ENCODE measurements at places on chromosomes 4 and X.

GRCh38 chrX:65707151-65707550 lies 39.7 kb downstream of the MSN start:
- DNase-seq = no peak

- DNase-seq = no peak
These were observed at the start of gene ELF4 for GRCh38 chrX:130110379-130111219. ELF4 (minus strand) TSS chrX:130110497; CDS start chrX:130081330, 29,167 bp downstream.

GRCh38 chrX:114615765-114616164 lies 31.9 kb downstream of the HTR2C start:
- no peak for DNase-seq

DNA sequence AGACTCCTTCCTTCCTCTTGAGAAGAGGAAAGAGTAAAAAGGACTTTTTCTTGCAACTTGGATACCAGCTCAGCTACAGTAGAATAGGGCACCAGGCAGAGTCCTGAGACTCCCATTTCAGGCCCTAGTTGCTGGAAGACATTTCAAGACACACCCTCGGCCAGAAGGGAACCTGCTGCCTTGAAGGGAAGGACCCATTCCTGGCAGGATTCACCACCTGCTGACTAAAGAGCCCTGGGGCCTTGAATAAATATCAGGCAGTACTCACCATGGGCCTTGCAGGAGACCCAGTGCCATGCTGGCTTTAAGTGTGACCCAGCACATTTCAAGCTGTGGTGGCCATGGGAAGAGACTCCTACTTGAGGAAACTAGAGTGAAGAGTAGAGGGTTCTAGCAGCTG lies 317.6 kb downstream of the DKK2 start:
- DNase-seq = no peak

- no peak for DNase-seq
These were observed 1.3 kb upstream of the TMEM154 start for GRCh38 chr4:152680988-152681603.

- DNase-seq = no peak
These were observed 55.4 kb upstream of the GRPR start for GRCh38 chrX:16067886-16068515.

- DNase-seq = no peak
These were observed 679.1 kb downstream of the TRIML1 start for GRCh38 chr4:188818300-188818699.

- DNase-seq = no peak
These were observed 115.6 kb upstream of the SPIN4 start for GRCh38 chrX:63466690-63467089.

DNA sequence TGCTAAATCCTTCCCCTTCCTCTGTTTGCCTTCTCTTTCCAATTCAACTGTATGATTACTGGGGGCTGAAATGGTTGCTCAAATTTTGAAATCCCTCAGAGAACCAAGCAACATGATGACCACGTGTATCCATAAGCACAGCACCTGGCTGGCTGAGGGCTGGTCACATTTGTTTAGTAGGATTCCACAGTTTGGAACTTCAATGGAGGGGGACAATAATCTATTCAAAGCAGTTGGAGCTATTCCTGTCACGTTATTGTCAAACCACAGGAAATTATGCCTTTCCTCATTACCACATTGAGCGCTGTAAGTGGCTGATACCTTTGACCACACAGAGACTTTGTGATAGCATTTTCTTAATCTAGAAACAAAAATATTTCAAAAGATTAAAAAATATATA lies 7.0 kb downstream of the TMSB4X start:
- no peak for DNase-seq

GRCh38 chr4:56703378-56703777 lies 22.3 kb upstream of the HOPX start:
- no peak for DNase-seq

DNA sequence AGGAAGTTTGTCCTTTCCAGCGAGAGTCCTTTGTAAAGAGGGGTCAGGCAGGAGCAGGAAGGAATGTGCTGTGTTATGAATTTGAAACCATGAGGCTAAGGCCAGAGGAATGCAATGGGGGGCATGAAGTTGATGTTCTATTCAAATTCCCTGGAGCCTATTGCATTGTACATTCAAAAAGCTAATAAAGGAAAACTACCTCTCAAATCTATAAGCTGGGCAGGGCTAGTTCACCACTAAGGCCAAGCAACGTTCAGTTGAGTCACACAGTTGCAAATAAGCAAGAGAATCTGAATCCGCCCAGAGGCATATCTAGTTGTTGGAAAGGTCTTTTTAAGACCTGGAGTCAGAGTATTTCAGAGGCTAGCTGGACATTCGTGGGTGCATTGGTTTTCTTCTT lies 148.3 kb downstream of the DCTD start:
- DNase-seq = no peak

DNA sequence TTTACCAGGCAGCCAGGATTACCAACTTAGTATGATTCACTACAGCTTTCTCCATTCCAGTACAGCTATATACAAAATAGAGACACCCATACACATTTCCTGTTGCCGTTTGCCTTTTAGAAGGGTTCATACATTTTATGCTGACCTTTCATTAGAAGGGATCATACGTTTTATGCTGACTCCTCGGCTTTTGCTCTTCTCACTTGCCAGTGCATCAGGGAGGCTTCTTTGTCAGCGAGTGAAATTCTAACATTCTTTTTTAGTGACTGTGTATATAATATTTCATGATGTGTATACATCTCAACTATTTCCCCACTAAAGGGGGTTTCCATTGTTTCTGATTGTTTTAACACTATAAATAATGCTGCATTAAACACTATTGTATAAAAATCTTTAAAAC lies 552.6 kb downstream of the TRIML1 start:
- DNase-seq = no peak

DNA sequence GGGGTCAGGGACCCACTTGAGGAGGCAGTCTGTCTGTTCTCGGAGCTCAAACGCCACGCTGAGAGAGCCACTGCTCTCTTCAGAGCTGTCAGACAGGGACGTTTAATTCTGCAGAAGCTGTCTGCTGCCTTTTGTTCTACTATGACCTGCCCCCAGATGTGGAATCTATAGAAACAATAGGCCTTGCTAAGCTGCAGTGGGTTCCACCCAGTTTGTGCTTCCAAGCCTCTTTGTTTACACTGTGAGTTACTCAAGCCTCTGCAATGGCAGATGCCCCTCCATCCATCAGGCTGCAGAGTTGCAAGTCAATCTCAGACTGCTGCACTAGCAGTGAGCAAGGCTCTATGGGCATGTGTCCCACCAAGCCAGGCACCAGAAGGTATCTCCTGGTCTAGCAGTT lies 158.1 kb downstream of the DTHD1 start:
- no peak for DNase-seq

DNA sequence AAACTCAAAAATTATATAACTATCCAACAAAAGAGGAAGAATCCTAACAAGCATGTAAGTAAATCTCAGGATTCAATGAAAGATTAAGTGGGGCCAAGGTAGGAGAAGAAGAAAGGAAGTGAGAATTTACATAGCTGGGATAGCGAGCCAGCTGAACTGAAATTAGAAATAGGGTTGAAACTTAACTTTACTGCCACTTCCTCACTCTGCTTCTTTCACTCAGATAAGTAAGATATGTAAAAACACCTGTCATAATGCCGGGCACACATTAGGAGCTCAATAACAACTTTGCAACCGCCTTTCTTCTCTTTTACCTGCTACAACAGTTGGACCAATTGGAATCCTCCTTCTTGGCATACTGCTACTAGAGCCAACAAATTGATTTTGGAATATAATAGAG lies 129.4 kb downstream of the CNKSR2 start:
- no peak for DNase-seq

DNA sequence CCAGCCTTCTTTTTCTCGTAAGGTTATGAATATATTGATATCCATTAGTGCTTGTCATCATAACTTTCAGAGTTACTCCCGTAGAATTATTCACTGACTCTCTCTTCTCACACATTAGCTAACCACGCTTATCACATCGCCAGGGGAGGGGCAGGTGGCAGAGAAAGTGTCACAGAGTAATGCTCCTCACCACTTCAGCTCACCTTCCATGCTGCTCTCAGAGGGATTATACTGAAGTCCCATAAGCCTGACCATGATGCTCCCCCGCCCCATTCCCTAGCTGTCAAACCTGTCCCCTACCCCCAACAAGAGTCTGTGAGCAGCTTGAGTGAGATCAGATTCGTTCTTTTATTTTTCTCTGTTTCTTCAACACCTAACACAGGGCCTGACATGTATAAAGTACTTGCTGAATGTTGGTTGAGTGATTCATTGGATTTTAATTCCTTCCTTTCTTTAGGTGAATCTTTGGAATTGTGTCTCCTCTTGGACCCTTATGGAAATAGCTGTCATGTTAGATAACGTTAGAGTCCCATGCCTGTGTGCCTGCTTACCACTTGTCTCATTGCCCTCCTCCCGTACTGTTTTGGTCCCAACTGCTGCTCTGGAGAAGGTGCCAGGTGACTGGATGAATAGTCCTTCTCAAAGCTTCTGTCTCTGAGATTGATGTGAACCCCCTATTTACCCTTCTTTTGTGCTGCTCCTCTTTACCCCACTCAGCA lies 55.1 kb downstream of the RS1 start:
- no peak for DNase-seq

DNA sequence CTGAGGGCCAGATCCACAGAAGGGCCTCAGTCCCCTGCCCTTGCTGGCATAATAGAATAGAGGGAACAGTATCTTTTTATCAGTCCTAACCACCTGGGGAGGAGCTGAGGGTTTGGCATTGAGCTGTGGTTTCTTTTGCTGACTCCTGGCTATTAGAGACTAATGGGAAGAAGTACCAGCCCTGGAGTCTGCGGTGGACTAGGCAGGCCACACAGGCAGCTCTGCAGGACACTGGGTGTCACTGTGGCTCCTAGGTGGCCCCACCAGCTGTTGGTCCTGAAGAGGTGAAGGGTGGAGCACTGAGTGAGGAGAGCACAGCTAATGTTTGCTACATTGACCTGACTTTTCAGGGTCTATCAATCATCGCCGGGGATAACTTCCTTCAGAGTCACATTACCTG lies 52.8 kb upstream of the GPC4 start:
- no peak for DNase-seq

DNA sequence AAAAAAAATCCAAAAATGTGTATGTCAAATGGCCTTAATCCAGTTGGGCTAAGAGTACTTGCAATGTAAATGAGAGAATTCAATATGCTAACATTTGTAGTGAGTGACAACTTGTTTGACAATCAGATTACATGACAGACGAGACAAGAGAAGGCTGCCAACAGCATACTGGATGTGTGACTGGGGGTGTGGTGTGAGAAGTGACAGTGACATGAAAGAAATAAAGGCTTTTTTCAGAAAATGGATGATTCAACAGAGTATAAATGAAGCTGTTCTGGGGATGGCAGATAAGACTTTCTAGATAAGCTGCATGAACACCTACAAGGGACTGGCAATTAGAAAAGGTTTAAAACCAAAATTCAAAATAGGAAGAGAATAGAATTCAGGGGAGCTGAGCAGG lies 143.4 kb downstream of the CENPC start:
- no peak for DNase-seq

DNA sequence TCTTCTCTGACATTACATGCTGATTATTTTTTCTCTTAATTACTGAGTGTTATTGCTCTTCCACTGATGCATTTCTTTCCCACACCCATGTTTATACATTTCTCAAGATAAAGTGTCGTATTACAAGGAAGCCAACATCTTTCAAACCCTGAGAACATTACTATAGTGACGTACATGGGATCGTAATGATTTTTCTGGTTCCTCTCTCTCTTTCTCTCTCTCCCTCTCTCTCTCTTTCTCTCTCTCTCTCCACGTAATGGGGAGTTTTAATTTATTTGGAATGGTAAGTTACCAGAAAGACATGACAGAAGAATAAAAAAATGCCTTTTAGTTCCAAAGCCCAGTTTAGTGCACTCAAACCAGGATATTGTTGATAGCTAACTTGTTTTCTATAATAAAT lies 40.4 kb upstream of the MAPK10 start:
- DNase-seq = no peak

- DNase-seq = no peak
These were observed 793 bp upstream of the DCUN1D4 start for GRCh38 chr4:51842167-51842553.

DNA sequence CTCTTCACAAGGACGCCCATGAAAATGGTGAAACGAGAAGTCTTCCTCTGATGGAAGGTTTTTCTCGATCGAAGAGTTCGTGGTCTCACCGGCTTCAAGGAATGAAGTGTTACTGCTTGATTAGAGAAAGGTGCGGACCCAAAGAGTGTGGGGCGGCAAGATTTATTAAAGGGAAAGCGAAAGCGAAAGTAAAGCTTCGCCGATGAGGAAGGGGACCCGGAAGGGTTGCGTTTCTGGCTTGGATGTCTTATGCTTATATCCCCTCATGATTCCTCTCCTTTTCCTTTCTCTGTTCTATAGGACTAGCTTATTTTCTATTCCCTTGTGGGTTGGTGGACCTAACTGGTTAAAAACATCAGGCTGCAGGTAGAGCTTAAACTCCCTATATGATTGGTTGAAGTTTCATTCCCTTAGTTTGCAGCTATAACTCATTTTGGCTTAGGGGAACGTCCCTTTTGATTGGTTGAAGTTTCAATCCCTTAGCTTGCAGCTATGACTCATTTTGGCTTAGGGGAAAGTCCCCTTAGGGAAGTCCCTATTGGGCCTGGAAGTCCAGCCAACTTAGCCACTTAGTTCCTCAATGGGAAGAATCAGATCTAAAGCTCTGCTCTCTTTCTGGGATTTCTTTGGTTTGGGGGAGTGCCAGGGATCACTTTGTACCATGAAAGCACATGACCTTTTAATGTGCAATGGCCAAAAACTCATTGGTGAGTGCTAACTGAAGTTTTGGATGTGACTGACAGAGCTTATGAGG lies 1025.0 kb upstream of the PCDH10 start:
- DNase-seq = no peak

All from dorsolateral prefrontal cortex (tissue), 122 donors.